ENCODE measurements at places on chromosomes 6 and 20.

DNA sequence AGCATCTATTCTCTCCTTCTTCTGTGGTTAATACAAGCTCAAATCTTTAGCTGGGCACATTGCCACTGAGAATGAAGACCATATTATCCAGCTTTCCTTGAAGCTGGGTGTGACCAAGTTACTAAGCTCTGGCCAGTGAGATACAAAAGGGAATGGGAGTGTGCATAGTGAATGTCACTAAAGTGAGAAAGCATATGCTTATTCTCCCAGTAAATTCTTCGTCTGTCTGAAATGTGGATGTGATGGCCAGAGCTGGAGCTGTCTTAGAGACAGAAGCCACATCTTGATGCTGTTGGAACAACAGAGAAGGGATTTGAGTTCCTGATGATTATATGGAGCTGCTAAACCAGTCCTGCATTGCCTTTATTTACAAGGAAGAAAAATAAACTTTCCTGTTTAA is 60.1 kb downstream of the SESN1 start:
- DNase-seq, result no peak

GRCh38 chr6:35664945-35665344 is 23.8 kb downstream of the FKBP5 start:
- DNase-seq, result no peak

GRCh38 chr20:34951252-34951651 is 4.4 kb downstream of the GSS start:
- DNase-seq, result no peak

GRCh38 chr20:51140671-51141070 is 117.8 kb upstream of the KCNG1 start:
- DNase-seq, result no peak

- no peak for DNase-seq
Observed at GRCh38 chr20:2833761-2834160, 6.7 kb downstream of the PCED1A start.

- DNase-seq, result peak; percentile 43
Observed at GRCh38 chr20:9829835-9830234, 9.0 kb downstream of the PAK5 start.

DNA sequence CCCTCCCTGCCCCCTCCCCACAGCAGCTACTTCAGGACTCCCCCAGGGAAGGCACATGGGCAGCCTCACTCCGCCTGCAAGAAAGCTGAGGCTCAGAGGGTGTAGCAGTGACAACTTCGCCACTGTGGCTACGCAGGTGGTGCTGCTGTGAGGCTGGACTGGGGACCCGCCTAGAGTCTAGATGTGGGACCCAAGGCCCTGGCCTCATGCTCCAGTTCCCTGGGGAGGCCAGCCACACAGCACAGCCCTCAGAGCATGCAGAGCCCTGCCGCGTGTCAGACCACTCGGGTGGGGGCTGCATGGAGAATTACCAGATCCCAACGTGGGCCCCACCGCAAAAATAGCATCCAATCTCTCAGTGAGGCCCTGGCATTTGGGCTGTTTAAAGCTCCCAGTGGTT is 30.8 kb upstream of the VSTM2L start:
- no peak for DNase-seq
